ENCODE measurements at places on chromosomes 11 and 22.

DNA sequence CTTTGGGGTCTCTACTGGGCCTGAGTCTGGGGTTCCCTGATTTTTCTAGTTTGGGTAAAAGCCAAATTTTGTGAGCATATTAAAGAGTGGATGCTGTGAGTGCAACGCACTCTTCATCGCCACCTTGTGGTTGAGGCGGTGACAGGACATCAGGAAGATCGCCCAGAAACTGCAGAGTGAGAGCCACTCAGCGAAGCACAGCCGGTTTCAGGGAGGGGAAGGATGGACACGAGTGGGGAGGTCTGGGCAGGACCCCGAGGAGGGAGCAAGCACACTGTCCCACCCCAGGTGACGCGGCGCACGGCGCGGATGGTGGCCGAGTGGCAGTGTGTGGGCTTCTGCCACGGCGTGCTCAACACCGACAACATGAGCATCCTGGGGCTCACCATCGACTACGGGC is 9.1 kb downstream of the SELENOO start:
- peak; percentile 12 for DNase-seq

- no peak for DNase-seq
Measured at GRCh38 chr22:50348058-50348457, 4.9 kb downstream of the PPP6R2 start.

- no peak for DNase-seq
Measured at GRCh38 chr22:38953577-38954413, 3.6 kb upstream of the APOBEC3A start.

GRCh38 chr22:30270832-30271231 is 4.2 kb upstream of the OSM start:
- no peak for DNase-seq

DNA sequence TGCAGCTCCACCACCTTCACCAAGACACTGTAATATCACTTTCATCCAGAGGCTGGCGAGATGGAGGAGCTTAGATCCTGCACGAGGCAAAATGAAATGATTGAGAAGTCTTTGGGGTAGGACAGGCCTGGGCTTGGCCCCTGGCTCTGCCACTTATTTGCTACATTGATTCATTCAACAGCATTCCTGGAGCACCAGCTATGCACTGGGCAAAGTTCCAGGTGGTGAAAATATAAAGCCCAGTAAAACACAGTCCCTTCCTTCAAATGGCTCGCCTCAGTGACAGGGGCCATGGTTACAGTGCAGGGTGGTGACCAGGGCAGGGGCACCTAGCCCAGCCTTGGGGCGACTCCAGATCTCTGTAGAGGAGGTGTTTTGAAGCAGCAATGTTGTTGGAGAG is 19.7 kb downstream of the ALX4 start:
- no peak for DNase-seq

DNA sequence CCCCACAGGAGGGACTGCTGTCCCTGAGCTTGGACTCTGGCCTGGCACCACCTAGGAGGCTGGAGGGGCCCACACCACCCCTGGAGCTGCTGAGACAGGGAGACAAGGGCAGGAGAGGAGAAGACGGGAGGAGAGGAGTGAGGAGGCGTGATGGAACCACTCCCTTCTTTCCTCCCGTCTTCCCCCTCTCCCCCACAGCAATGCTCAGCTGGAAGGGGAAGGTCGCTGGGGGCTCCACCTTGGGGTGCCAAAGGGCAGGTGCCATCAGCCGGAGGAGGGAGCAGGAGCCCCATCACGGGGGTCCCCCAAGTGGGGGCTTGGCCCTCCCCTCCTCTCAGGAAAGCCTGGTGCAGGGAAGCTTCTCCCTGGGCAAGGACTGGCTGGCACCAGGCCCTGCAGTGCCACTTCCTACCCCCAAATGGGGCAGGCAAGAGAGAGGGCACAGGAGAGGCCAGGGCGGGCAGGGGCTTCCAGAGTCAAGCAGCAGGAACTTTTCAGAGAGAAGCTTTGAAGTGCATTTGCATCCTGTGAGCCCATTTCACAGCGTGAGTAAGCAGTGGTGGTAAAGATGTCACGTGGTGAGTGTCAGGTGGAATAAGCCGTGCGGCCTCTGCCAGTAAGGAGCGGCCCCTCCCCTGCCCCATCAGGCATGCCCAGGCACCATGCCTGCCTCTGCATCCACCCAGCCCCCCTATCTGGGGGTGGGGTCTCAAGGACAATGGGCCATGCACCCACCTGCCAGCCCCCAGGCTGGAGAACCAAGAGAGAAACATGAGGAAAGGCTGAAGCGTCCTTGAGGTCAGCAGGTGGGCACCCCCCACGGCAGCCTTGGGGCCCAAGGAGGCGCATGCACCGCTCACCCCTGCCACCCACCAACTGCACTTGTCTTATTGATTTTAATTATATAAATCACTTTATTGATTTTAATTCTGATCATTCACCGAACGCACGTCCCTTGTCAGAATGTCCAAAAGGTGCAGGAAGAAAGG is 4.9 kb downstream of the IGF2 start:
- DNase-seq, result no peak

DNA sequence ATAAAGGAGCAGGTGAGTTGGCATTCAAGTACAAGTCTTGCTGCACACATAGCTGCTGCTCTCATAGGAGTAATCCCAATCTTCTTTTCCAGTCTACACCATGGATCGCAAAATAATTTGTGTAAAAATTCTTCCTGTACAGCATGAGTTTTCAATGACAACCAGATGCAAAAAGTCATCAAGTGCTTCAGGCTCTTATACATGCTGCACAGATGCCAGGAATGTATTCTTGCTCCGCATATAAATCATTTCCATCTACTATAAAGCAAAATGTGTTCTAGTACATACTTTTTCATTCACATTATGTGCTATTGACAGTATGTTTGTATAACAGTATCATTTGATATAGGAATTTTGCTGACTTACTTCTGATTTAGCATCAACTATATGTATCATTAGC is 35.4 kb downstream of the NXPE2 start:
- DNase-seq, result no peak

- no peak for DNase-seq
Measured at GRCh38 chr11:62124186-62125113, 639 bp downstream of the INCENP start.

DNA sequence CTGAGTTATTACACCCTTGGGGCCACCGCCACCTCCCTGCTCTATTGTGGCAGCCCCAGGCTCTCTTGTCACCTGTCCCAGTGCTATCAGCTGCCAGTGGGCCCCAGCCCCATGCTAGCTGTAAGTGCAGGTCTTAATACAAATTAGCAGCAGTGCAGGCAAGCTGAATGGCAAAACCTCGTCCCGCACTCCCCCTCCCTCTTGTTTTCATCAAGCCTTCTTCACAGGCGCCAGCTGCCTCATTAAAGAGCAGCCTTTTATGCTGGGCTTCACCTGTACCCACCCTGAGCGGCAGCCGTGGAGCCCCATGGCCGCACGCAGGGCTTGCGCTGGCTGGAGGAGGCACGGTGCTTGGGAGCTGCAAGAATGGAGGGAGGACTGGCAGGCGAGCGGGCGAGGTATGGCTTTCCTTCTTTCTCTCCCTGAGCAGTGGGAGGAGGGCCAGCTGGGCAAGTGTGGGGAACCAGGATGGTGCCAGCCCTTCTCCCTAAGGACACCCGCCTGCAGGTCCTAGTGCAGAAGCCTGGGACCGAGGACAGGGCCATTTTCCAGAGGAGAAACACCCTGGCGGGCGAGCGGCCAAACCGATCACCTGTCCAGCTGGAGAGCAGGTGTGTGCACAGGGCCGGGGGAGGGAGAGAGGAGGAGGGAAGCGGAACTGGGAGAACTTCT is 70.7 kb downstream of the FLI1 start:
- peak; percentile 85 for DNase-seq

DNA sequence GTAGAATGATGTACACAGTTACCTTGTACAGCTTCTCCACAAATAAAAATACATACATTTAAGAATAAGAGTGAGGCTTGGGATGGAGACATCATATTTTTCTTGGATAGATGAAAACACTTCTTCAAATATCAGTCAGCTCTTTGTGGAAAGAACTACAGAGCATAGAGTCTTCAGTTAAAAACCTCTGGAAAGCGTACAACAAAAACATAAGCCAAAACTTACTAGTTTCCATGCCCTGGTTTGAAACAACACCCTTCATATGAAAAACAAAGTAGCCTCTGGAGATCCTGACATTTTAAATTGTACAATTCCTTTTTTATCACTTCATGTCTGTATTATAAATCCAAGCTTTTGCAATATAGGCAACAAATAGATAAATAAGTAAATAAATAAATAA is 7.0 kb upstream of the CEP126 start:
- no peak for DNase-seq

GRCh38 chr11:532527-532985 is 2.8 kb downstream of the HRAS start:
- DNase-seq, result no peak

- no peak for DNase-seq
Measured at GRCh38 chr11:76761718-76762355, 21.3 kb upstream of the TSKU start.

DNA sequence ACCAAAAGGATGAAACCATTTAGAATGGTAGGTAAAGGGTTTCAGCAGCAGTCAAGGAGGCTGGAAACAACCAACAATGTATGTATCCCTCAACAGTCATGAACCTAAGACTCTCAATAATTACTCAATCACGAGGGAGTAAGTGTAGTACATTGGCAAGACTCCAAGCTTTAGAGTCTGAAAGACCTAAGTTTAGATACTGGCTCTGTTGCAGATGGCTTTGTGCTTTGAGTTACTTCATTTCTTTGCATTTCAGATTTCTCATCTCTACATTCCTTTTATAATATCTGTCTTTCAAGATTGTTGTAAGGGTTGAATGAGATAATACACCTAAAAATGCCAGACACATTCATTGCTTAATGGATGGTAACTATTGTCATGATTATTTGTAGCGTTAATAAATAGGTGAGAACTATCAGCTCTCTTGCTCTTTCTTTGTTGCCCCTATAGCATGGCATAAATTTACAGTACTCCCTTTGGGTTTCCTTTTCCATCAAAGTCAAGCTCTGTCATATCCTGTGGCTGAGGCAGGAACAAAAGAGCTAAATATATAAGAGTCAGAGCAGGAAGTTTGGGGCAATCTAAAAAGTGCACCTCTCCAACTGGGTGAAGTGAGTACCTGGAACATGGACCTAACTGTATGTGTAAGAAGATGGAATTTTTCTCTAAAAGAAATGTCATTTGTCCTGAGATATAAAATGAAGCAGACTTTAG is 228.2 kb upstream of the ZC3H12C start:
- peak; percentile 30 for DNase-seq

- DNase-seq, result peak; percentile 10
Measured at GRCh38 chr11:16935518-16936302, 78.5 kb downstream of the PLEKHA7 start.

DNA sequence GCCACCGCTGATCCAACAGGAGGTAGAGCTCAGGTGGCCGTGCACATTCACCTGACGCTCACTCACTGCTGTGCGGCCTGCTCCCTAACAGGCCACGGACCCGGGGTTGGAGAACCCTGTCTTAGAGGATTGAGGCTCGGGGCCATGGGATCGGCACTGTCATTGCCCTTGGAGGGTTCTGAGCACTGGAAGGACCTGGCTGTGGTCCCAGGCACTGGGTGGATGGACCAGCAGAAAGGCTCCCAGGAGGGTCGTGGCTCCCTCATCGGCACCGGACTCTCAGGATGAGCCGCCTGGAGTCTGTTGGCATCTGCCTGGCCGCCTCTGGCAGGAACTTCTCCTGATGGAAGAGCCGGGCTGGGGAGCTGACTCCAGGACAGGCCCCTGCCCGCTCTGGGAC is 6.5 kb downstream of the KCNQ1 start:
- DNase-seq, result no peak

GRCh38 chr22:37896181-37896592 is 9.9 kb upstream of the MICALL1 start:
- DNase-seq, result no peak

GRCh38 chr11:12721816-12722604 is 47.8 kb downstream of the TEAD1 start:
- peak; percentile 38 for DNase-seq

- peak; percentile 29 for DNase-seq
Measured at GRCh38 chr22:37486224-37486845, at the start of gene MFNG. MFNG (minus strand) TSS chr22:37486384; CDS start chr22:37486177, 207 bp downstream.

GRCh38 chr11:17570034-17570433 is 23.0 kb downstream of the OTOG start:
- DNase-seq, result no peak

- DNase-seq, result no peak
Measured at GRCh38 chr11:128765571-128766549, 72.0 kb downstream of the FLI1 start.

DNA sequence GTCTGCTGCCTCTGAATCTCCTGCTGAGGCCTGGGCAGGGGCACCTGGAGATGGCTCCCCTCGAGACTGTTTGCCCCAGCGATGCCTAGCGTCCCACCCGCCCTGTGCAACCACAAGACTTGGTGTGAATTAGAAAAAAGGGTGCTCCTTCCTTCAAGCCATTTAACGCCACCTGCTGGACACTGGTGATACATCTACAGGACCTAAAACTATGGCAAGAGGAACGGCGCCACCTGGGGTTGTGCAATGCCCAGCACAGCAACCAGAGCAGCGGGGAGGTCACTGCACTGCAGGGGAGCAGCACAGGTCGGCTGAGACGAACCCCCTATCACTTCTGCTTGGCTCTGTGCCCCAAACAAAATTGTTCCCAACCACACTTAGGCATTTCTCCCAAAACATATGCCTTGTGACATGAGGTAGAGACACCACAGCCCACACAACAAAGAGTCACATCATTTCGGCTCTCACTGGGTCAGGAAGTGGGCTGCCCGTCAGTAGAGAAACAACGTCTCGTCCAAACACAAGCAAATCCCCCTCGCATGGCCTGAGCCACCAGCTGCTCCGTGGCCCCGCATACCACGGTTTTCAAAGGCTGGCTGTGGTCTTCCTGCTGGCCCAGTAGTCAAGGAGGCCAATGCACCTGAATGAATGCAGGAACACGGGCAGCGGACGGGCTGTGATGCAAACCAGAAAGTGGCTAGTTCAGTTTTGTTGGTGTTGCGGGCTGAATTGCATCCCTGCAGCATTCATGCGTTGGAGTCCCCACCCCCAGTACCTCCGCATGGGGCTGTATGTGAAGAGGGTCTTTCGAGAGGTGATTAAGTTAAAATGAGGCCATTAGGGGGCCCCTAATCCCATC is 171.9 kb downstream of the SHANK2 start:
- peak; percentile 88 for DNase-seq

DNA sequence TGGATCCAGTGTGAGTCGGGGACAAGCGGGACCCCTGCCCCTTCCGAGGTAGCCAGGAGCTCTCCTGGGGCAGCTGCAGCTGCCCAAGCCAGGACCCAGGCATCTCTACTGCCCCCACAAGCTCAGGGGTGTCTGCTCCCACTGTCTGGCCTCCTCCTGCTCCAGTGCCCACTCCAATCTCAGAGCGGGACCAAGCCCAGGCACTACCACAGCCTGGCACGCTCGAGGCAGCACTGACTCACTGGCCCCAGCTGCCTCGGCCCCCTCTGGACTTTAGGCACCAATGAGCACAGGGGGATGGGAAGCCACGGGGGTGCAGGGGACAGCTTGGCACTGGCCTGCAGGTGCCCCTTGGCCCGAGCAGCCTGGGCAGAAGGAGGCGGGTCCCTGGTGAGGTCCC is 8.2 kb downstream of the IL2RB start:
- no peak for DNase-seq

- peak; percentile 28 for DNase-seq
Measured at GRCh38 chr22:49349181-49349835, 478.4 kb downstream of the BRD1 start.
